Esophagus squamous epithelium (tissue), 5 donors: ENCODE measurements at places on chromosomes 7 and 10.

GRCh38 chr10:59057345-59057744 lies 119.1 kb upstream of the PHYHIPL start:
- H3K36me3 ChIP-seq, result no peaks in the 10 kb centered on the region
- H3K27me3 ChIP-seq, result no peaks in the 10 kb centered on the region
- no peaks in the 10 kb centered on the region for H3K4me1 ChIP-seq
- H3K27ac ChIP-seq, result no peak overlapping the region

DNA sequence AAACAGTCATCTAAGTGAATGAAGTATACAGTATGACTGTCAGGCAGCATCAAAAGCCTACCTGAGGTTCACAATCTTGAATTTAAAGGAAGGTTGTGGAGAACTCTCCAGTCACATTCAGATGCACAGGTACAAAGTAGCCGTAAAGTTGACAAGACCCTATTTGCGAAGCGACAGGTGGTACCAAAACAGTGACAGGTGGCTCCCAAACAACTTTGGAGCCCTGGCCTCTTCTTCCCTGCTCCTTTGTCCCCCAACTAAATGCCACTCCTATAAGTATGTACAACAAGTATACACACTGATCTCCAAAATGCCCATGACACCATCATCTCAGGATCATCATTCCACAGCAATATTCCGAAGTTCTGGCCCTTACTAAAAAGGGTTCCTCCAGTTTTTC lies 53.5 kb downstream of the USP6NL start:
- H3K27me3 ChIP-seq, result no peaks in the 10 kb centered on the region
- no peaks in the 10 kb centered on the region for H3K36me3 ChIP-seq
- H3K27ac ChIP-seq, result no peak overlapping the region
- no peak for DNase-seq

DNA sequence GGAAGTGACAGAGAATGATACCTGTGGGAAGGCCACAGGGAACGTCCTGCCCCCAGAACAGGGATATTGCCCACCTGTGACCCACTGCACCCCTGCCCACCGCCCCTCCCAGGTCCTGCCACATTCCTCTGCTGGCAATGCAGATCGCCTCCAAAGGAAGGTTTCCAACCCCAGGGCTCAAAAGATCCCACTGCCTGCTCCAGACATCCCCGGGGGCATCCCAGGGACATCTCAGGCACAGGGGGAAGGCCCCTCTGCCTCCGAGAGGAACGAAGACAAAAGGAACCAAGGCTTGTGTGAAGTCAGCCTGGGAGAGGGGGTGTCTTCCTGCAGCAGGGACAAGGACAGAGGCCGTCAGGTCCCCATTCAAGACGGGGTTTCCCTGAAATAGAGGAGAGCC lies 28.5 kb downstream of the NUDT1 start:
- no peaks in the 10 kb centered on the region for H3K27me3 ChIP-seq
- no peaks in the 10 kb centered on the region for H3K4me1 ChIP-seq
- H3K4me3 ChIP-seq, result no peak overlapping the region
- peaks cover 52% of the 10 kb centered on the region for H3K36me3 ChIP-seq
- no peak overlapping the region for H3K27ac ChIP-seq

DNA sequence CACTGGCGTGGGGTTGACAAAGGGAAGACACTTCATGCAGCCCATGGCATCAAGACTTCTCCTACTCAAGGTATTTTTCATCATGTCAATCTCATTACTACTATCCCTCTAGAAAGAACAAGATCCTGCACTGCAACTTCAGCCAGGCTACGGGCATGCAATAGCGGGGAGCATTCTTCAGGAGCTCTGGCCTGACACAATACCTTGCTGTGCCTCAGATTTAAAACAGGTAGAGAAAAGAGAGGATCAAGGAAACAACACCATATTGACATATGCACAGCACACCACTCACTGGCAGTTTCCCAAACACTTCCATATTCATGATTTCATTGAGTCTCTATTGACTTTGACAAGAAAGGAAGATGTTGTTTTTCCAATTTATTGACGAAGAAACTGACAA lies 51.5 kb downstream of the DOCK4 start:
- no peaks in the 10 kb centered on the region for H3K27me3 ChIP-seq
- H3K27ac ChIP-seq, result no peak overlapping the region
- no peak for DNase-seq
- no peaks in the 10 kb centered on the region for H3K36me3 ChIP-seq
- no peak overlapping the region for H3K4me3 ChIP-seq

GRCh38 chr10:85995791-85996190 lies 370.8 kb downstream of the GRID1 start:
- H3K27me3 ChIP-seq, result no peaks in the 10 kb centered on the region
- H3K4me1 ChIP-seq, result no peaks in the 10 kb centered on the region
- no peak overlapping the region for H3K4me3 ChIP-seq

GRCh38 chr10:85916994-85917573 lies 449.5 kb downstream of the GRID1 start:
- no peaks in the 10 kb centered on the region for H3K36me3 ChIP-seq
- H3K27me3 ChIP-seq, result no peaks in the 10 kb centered on the region
- DNase-seq, result no peak
- H3K4me1 ChIP-seq, result peaks cover 3% of the 10 kb centered on the region
- no peak overlapping the region for H3K27ac ChIP-seq

GRCh38 chr7:148721390-148721789 lies 22.7 kb downstream of the CUL1 start:
- no peak for DNase-seq
- H3K36me3 ChIP-seq, result no peaks in the 10 kb centered on the region
- no peak overlapping the region for H3K27ac ChIP-seq
- H3K27me3 ChIP-seq, result no peaks in the 10 kb centered on the region
- H3K4me1 ChIP-seq, result peaks cover 15% of the 10 kb centered on the region
- no peak overlapping the region for H3K4me3 ChIP-seq

- no peak for DNase-seq
- no peak overlapping the region for H3K4me3 ChIP-seq
- H3K27ac ChIP-seq, result no peak overlapping the region
- H3K4me1 ChIP-seq, result no peaks in the 10 kb centered on the region
- no peaks in the 10 kb centered on the region for H3K36me3 ChIP-seq
Observed at GRCh38 chr7:1103009-1103788, 15.3 kb downstream of the GPER1 start.

- no peak for DNase-seq
- H3K27me3 ChIP-seq, result no peaks in the 10 kb centered on the region
- H3K27ac ChIP-seq, result no peak overlapping the region
- H3K4me1 ChIP-seq, result no peaks in the 10 kb centered on the region
- no peaks in the 10 kb centered on the region for H3K36me3 ChIP-seq
Observed at GRCh38 chr7:87886875-87887274, 10.6 kb downstream of the DBF4 start.

DNA sequence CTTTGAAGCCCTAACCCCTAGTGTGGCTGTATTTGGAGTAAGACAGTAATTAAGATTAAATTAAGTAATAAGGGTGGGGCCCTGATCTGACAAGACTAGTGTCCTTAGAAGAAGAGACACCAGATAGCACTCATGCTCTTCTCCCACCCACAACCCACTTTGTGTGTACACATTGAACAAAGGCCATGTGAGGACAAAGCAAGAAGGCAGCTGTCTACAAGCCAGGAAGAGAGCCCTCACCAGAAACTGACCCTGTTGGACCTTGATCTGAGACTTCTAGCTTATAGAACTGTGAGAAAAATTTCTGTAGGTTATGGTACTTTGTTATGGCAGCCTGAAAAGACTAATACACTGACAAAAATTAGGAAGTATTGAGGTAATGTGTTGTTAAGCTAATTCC lies 59.8 kb downstream of the ZFAND4 start:
- H3K4me1 ChIP-seq, result no peaks in the 10 kb centered on the region
- peaks cover 78% of the 10 kb centered on the region for H3K36me3 ChIP-seq
- H3K27me3 ChIP-seq, result no peaks in the 10 kb centered on the region
- DNase-seq, result no peak

DNA sequence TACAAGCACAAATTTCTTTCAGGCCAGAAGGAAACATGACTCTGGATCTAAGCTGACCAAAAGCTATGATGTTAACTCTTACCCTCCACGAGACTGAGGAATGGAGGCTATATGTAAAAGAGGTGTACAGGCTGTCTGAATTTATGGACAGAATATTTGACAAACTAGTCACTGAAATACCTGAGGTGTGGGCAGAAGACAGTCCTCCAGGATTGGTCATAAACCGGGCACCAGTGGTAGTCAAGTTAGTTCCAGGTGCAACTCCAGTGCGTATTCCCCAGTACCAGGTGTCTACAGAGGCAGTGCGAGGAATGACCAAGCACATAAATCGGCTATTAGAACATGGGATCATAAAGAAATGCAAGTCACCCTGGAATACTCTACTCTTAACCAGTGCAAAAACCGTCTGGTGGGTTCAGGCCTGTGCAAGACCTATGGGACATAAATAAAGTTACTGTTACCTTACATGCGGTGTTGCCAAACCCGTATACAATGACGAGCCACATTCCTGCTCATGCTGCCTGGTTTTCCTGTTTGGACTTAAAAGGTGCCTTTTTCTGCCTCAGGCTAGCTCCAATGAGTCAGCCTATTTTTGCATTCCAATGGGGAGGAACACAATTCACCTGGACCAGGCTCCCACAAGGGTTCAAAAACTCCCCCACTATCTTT lies 6.7 kb upstream of the CYREN start:
- H3K36me3 ChIP-seq, result peaks cover 6% of the 10 kb centered on the region
- no peaks in the 10 kb centered on the region for H3K27me3 ChIP-seq
- no peak overlapping the region for H3K4me3 ChIP-seq
- H3K27ac ChIP-seq, result peak overlapping the region; percentile 73

GRCh38 chr10:49350846-49351532 lies 44.9 kb downstream of the DRGX start:
- no peaks in the 10 kb centered on the region for H3K4me1 ChIP-seq
- H3K27ac ChIP-seq, result no peak overlapping the region
- no peaks in the 10 kb centered on the region for H3K27me3 ChIP-seq

DNA sequence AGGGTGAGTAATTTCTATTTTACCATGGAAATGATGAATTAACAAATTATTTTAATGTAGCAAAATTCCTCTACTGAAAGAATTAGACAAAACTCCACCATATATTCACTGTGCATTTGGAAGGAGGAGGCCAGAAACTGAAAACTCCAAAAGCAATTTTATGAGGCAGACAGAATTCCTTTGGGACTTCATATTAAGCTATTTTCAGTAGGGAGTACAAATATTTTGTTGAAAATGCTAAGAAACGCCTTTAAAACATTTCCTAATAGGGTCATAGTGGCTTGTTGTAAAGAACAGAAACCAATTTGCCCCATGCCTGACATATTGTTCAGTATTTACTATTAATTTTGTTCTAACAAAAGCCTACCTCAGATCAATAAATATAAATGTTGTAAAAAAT lies 117.8 kb downstream of the TES start:
- H3K27ac ChIP-seq, result no peak overlapping the region
- H3K36me3 ChIP-seq, result no peaks in the 10 kb centered on the region

DNA sequence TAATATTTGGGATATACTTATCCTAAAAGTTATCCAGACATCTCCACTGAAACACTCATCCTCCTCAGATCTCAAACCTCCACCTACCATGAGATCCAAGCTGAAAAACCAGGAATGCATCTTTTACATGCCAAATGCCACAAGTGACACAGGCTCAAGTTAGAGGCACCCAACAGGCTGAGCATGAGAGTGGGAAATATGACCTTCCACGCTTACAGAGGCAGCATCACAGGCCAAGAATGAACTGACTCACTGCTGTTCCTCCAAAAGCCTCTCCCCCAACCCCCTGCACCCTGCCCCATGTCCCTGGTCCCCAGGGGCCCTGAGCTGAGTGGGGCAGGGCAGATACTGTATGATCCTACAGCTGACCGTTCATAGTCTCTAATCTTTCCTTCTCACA lies 4.8 kb upstream of the MTPAP start:
- H3K36me3 ChIP-seq, result no peaks in the 10 kb centered on the region
- no peak overlapping the region for H3K27ac ChIP-seq
- no peak for DNase-seq
- H3K27me3 ChIP-seq, result no peaks in the 10 kb centered on the region
- no peak overlapping the region for H3K4me3 ChIP-seq

- no peaks in the 10 kb centered on the region for H3K36me3 ChIP-seq
- H3K27me3 ChIP-seq, result no peaks in the 10 kb centered on the region
- no peaks in the 10 kb centered on the region for H3K4me1 ChIP-seq
- H3K4me3 ChIP-seq, result no peak overlapping the region
- no peak for DNase-seq
Observed at GRCh38 chr10:128257428-128257827, 131.2 kb upstream of the MKI67 start.

DNA sequence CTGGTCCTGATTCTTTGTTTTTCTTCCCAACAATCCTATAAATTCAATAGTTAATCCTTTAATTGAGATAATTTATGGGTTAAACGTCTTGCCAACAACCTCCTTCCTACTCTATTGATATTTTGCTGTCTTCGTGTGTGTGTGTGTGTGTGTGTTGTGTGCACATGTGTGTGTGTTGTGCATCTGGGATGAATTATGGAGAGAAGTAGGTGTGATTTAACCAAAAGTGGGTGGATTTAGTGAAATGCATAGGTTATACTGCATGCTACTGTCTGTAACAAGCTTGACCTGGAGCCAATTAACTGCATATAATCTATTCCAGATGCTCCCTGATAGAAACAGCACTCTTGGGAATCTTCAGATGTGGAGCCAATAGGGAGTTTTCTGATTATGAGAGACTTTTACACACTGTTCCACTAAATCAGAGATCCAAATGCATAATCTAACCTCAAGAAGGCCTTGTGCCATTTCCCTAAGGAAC lies 61.2 kb downstream of the SEMA3D start:
- no peak for DNase-seq
- no peaks in the 10 kb centered on the region for H3K36me3 ChIP-seq
- H3K27me3 ChIP-seq, result no peaks in the 10 kb centered on the region
- no peak overlapping the region for H3K4me3 ChIP-seq
- no peak overlapping the region for H3K27ac ChIP-seq

DNA sequence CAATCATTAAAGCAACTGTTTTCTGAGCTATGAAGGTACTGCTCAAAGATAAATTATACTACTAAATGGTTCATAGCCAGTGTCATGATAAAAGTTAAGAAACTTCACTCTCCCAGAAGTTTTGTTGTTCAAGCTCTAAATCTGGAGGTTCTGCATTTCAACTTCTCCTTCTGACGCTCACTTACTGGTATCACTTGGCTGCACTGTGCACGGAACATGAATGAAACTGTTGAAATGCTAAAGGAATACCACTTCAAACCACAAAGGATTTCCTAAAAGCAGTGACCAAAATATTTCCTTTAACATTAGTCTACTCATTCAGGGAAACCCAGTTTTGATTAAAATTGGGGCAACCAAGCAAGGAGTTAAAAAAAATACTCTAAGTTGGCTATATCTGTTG lies 93.6 kb downstream of the UBE2H start:
- H3K36me3 ChIP-seq, result no peaks in the 10 kb centered on the region
- H3K4me3 ChIP-seq, result no peak overlapping the region
- peak overlapping the region; percentile 57 for H3K27ac ChIP-seq
- DNase-seq, result no peak
- H3K4me1 ChIP-seq, result peaks cover 60% of the 10 kb centered on the region

- no peak overlapping the region for H3K4me3 ChIP-seq
- peaks cover 4% of the 10 kb centered on the region for H3K27me3 ChIP-seq
- no peaks in the 10 kb centered on the region for H3K4me1 ChIP-seq
- H3K27ac ChIP-seq, result no peak overlapping the region
- no peaks in the 10 kb centered on the region for H3K36me3 ChIP-seq
Observed at GRCh38 chr10:112209684-112210131, 26.1 kb upstream of the GPAM start.

- no peaks in the 10 kb centered on the region for H3K27me3 ChIP-seq
- no peaks in the 10 kb centered on the region for H3K4me1 ChIP-seq
- H3K27ac ChIP-seq, result no peak overlapping the region
- H3K4me3 ChIP-seq, result no peak overlapping the region
- no peaks in the 10 kb centered on the region for H3K36me3 ChIP-seq
- DNase-seq, result no peak
Observed at GRCh38 chr7:34739651-34740300, 81.8 kb downstream of the NPSR1 start.
